ENCODE measurements at places on chromosomes 3 and 15. TPM values are rescaled to one million over a fixed set of nuclear protein-coding genes. Genes with fewer than 3 reads are reported as not detected.

DNA sequence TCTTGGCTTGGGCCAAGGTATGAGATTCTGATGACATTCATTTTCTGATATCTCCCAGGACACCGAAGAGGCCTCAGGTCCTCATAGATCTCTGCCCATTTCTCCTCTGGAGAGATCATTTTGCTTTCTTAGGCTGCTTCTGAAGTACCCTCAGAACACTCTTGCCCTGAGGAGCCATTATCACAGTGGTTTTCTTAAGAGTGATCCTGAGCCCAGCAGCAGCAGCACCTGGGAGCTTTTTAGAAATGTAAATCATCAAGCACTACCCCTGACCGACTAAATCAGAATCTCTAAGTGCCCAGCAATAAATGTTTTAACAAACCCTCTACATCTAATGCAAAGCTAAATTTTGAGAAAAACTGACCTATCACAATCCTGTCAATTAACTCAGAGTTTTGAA, 40.6 kb upstream of the SLC9A9 start:
- DNase-seq: no peak

DNA sequence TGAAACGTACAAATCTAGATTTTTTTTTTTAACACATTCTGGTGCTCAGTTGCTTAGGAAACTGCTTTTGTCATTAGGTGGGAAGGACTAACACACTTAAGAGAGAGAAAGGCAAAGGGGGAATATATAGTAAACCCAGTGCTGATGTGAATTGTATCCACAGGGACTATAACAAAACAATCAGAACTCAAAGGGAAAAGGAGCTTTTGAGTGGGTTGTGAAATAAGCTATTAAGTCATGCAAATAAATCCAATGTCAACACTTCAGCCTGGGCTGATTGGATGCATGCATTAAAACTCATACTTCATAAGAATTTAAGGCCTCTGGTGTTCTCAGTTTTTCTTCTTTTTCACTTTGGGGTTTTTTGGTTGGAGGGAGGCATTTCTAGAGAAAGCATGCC, 628.9 kb downstream of the FHIT start:
- no peak for DNase-seq

GRCh38 chr3:107523539-107524325, 970 bp downstream of the BBX start:
- no peak for DNase-seq

The PLSCR1 gene
- total RNA-seq: 77.7 TPM

DNA sequence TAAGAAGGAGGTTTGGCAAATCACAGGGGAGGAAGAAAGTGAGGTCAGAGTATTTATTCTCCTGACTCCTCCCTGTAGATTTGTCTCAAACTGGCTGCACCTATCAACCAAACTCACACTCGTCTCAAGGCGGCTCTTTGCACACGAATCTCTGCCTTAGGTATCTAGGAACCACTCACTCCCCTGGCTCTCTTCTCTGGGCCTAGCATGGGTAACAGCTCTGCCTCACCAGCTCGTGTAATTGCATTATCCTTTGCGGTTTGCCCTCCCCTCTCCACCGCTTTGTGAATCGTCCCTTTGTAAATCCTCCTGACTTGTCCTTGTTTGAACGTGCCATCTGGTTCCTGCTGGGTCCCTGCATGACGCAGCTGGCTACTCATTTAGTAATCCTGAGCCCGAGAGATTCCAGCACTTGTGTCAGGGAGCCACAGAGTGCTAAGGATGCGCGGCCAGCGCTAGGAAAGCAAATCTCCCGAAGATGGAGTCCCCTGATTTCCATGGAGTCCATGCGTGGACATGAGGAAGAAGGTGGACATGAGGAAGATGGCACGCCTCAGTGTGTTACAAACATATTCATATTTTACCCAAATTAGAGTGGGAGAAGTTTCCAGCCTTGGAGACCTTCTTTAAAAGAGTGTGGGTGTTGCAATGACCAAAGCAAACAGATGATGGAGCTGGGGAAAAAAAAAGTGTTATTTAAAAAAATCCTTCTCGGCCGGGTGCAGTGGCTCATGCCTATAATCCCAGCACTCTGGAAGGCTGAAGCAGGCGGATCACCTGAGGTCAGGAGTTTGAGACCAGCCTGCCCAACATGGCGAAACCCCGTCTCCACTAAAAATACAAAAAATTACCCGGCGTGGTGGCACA, 26.7 kb downstream of the NRROS start:
- DNase-seq: peak; percentile 32

The HIGD2B gene
- total RNA-seq: not detected

GRCh38 chr3:177822681-177823096, 625.4 kb upstream of the TBL1XR1 start:
- DNase-seq: no peak

- no peak for DNase-seq
These were observed 10.0 kb upstream of the USP3 start for GRCh38 chr15:63494408-63494807.

The PIK3CA gene
- 15.8 TPM for total RNA-seq

DNA sequence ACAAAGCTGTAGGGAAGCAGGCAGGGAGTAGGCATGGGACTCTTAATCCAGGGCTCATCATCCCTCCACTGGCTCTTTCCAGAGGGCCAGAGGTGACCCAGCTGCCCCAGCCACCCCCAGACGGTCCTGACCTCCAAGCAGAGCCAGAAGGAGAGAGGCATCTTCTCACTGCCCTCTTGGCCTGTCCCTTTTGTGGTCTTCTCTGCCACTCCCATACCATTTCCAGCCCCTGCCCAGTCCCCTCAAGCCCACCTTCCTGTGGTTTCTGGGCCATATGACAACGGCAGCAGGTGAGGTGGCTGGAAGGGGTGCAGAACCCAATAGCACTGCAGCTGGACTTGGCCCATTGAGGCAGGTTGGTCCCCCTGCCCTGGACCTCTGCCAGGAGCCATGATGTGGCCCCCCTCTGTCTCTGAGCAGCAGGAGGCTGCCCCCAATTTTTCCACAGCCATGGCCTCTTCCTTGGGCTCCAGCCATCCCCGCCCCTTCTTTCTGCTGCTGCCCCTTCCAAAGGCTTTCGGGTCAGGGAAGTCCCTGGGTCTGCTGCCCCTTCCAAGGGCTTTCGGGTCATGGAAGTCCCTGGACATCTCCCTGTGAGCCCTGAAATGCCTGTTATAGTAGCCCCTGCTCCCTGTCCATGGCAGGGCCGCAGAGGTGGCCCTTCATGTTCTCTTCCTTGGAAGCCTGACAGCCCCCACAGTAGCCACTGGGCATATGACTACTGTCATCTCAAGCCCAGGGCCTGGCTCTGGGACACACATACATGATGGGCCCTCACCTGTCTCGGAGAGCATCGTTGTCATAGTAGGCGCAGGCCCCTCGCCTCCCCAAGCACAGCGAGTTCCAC, 39.5 kb upstream of the RAB6B start:
- no peak for DNase-seq

DNA sequence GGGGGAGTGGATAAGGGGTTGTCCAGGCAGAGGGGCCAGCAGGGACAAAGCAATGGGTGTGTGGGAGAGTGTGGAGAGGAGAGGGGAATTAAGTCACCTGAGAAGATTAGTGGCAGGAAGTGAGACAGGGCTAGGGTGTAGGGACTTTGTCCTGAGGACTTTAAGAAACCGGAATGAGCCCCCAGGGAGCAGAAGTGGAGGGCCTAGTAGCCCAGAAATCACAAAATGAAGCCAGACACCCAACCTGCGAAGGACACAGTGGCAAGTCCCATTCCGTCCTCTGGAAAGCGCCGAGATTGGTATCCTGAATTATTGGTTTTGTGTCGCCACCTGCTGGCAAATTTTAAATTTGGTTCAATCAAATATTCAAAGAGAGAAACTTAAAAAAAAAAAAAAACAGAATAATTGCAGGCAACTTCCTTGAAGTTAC, 78.0 kb upstream of the SLC25A36 start:
- DNase-seq: no peak

GRCh38 chr15:47541562-47541961, 175.7 kb upstream of the SEMA6D start:
- no peak for DNase-seq

- no peak for DNase-seq
These were observed 57.4 kb downstream of the ABHD5 start for GRCh38 chr3:43748179-43748578.

The DIPK2A gene
- total RNA-seq: 11.2 TPM

- DNase-seq: no peak
These were observed 42.4 kb upstream of the HERC1 start for GRCh38 chr15:63876085-63876662.

DNA sequence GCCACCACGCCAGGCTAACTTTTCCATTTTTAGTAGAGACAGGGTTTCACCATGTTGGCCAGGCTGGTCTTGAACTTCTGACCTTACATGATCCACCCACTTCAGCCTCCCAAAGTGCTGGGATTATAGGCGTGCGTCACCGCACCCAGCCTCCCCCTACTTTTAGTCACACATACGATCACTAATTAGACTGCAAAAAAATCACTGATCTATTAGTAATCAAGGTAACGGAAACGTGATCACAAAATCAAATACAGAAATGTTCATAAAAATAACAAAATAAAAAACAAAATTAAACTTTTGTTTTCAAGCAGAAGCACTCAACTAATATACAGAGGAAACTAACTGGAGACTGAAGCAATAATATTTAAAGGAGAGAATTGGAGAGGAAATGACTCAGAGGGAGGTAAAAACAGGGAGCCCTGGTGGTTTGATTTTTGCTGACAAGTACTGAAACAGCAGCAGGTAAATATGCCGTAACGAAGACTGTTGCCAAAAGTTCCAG, 4.6 kb downstream of the WDR53 start:
- peak; percentile 4 for DNase-seq

- DNase-seq: no peak
These were observed 19.7 kb upstream of the CYP11A1 start for GRCh38 chr15:74387141-74387541.

The SEMA3G gene
- total RNA-seq: 0.21 TPM

GRCh38 chr3:131898346-131898745, 136.5 kb downstream of the CPNE4 start:
- no peak for DNase-seq

DNA sequence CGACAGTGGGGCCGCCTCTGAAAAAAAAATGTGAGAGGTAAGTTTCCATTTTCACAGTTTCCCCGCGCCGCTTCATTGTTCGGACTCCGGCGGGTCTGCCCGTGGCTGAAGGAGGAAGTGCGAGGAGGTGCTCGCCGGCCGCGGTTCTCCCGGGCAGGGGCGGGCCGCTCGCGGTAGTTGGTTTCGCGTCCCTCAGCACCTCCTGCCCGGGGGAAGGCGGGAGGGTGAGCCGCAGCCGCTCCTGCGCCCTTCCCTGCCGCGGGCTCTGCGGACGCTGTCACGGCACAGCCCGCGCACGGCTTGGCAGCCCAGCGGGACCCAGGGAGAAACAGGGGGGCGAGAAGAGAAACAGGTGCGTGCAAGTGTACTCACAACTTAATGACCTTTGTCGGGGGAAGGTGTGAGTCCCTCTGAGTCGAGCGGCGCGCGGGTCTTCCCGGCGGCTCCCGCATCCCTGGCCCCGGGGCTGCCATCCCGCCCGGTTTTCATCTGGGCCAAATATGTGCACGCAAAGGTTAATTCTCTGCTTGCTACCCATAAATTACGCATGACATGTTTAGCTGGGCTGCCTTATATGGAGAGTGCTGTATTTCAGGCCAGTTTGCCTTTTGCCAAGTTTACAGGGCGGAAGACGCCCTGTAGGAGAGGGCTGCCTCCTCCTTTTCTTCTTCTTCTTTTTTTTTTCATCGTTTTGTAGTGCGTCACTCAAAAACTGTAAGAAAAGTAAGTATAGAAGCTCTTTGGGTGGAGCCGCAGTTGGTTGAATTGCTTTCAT, 514 bp downstream of the MBNL1 start:
- no peak for DNase-seq

- no peak for DNase-seq
These were observed 192.4 kb upstream of the VEPH1 start for GRCh38 chr3:157695586-157695985.

- DNase-seq: no peak
These were observed 51.1 kb downstream of the STRIT1 start for GRCh38 chr3:155242342-155242741.

GRCh38 chr3:26768068-26768651, 145.6 kb downstream of the LRRC3B start:
- no peak for DNase-seq

The CD276 gene
- 153 TPM for total RNA-seq

DNA sequence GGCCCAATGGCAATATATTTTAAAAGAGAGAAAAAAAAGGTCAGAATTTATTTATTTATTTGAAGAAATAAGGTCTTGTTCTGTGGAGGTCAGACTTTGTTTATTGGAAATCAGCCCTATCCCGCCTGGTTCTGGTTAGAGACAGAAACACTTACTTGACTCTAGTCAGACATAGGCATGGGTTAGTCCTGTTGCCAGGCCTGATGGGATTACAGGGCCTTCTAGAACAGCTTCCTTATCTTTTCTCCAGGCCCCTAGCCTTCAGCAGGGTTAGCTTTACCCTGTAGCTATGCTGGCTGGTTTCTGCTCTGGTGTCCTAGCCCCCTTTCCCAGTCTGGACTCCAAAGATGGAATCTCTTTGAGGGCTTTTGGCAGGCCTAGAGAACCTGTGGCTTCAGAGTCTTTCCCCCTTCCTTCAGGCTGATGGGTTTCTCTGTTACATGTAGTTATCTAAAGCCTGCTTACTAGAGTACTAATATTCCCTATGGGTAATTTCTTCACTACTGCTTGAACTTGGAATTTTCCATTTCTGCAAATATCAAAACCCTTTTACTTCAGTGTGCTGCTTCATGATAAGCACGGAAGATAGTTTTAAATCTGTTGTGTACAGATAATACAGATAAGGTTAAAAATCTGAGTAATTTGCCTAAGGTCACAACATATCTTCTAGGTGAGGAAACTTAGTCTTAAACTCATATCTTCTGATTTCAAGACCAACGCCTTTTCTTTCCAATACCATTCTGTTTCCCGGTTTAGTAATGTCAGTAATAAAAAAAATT, 10.6 kb downstream of the IREB2 start:
- no peak for DNase-seq

The CD86 gene
- not detected for total RNA-seq

DNA sequence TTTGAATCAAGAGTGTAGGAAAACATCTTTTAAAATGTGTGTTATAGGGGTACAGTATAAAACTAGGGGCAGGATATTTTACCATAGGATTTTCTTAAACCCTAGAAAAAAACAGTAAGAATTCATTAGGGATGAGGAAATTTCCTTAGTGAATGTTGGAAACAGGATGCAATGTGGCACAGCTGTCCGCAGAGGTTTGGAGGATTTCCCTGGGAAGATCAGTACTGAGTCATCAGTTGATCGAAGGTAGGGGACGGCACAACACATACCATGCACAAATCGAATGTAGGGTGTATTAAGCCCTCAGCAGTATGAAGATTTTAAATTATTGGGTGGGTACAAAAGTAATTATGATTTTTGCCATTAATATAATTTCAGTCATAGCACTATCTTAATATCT, 49.9 kb downstream of the FNDC3B start:
- no peak for DNase-seq

GRCh38 chr15:93460717-93461116, 371.7 kb upstream of the RGMA start:
- DNase-seq: peak; percentile 70

The GOLGA8T gene
- total RNA-seq: 0.27 TPM

DNA sequence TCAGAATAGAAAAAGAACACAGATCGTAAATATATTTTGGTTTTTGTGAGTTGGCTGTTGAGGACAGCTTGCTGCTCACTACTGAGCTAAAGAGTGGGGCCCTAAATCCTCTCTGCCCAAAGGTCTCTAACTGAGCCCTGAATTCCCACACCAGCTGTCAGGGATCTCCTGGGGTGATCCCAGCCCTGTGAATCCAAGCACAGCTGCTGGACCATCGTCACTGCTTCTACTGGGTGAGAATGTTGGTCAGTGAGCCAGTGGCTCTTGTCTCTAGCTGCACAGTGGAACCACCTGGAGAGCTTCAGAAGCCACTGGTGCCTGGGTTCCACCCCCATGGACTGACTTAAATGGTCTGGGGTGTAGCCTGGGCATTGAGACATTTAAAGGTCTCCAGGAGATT, 90.5 kb upstream of the IL12A start:
- no peak for DNase-seq

The NR2E3 gene
- total RNA-seq: not detected

GRCh38 chr3:47536221-47536891, 22.8 kb upstream of the ELP6 start:
- DNase-seq: no peak
